Umbilical cord (tissue), 2 donors: ENCODE measurements at places on chromosomes 2 and 18. TPM values are rescaled to one million over a fixed set of nuclear protein-coding genes. Genes with fewer than 3 reads are reported as not detected.

GRCh38 chr18:58796220-58796619, 68.5 kb upstream of the ZNF532 start:
- DNase-seq = no peak

GRCh38 chr2:217101972-217102371, 242.1 kb upstream of the TNP1 start:
- no peak for DNase-seq

DNA sequence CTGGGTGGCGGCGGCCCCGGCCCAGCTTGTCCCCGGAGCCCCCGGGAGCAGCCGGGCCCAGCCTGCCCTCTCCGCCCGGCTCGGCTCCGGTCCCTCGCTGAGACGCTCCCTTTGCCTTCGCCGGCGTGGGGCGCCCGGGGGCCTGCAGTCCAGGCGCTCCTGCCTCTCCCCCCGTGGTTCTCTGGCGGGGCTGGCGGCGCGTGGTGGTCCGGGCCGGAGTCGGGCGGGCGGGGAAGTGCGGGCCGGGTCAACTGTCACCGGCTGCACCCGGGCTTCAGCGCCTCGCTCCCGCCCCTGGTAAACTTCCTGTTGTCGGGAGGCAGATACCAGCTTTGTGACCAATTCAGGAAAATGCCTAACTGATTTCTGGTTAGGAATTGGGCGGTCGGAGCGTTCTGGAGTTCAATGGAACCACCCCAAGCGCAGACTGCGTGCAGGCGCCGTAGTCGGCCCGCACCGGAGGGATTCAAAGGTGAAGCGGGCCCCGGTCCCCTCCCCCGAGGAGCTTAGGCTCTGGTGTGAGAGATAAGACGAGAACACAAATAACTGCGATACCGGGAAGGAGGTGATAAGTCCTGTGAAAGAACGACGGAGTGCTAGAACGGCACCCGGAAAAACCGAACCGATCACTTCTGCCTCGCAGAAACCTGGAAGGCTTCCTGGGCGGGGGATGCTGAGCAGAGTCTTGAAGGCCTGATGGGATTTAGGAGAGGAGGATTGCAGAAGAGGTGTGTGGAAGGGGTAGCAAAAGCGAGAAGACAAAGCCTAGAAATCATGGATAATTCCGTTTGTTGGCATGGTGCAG, 891 bp downstream of the CAB39 start:
- DNase-seq = no peak

- peak; percentile 69 for DNase-seq
Observed at GRCh38 chr2:157838442-157839161, 37.5 kb downstream of the ACVR1 start.

DNA sequence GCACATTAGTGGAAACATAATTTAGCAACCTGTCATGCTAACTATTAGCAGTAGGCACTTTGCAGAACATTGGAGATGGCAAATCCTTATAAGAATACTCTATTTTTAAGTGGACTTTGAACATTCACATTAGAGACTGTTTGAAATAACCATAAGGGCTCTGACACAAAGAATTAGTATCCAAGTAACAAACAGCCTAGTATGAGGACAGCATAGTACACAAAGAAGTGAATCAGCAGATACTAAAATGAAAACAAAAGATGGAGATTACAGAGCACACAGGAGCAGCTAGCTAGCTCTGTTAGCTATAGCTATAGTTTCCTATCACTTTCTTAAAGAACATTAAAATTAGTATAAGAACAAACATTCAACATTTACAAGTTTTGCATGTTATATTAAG, 256.3 kb upstream of the SPOPL start:
- DNase-seq = no peak

- DNase-seq = peak; percentile 52
Observed at GRCh38 chr2:129490641-129491040, 488.8 kb upstream of the RAB6C start.

DNA sequence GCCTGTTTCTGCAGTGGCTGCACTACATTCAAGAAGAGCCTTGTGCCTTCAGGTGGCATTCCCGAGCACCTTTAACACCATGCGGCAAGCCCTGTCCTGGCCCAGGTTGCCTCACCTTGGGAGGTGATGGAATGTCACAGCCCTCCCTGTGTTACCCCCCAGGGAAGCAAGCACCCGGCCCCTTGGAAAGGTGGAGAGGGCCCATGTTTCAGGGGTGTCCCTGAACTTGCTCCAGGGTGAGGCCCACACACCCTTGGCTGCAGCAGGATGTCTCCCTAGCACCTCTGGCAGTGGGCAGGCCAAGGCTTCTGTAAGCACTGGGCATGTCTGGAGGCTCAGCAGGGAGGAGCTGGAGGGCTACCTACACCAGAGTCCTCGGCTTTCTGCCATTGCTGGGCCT, 29.3 kb upstream of the ACAA2 start:
- no peak for DNase-seq

- DNase-seq = no peak
Observed at GRCh38 chr2:68901561-68901960, 30.4 kb upstream of the BMP10 start.

DNA sequence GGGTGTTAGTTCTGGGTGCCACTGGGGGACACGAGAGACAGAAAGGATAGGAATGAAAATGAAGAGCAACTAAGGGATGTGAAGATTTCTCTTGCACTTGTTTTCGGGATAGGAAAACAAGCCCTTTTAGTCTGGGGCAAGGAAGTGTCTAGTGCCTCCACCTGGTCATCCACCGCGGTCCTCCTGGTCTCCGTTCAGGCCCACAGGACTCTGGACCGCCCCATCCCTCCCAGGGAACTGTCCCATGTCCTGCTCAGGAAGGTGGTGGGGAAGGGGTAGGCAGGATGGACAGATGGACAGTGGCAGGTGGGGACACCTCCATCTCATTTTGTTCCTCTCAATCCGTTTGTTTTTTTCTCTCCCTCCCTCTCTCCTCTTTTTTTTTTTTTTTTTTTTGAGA, 45.9 kb downstream of the AGAP1 start:
- DNase-seq = no peak

GRCh38 chr2:219475697-219476651, 22.7 kb upstream of the GMPPA start:
- DNase-seq = peak; percentile 55

TUBB8B gene
- not detected for total RNA-seq

MYO5B gene
- 7.0 TPM for total RNA-seq

TLX2 gene
- total RNA-seq = not detected

CHRND gene
- total RNA-seq = 1.7 TPM

EMILIN1 gene
- total RNA-seq = 287 TPM
